Cerebellar nuclear complex (tissue), 1 donor: ENCODE measurements at places on chromosomes 5 and 9.

DNA sequence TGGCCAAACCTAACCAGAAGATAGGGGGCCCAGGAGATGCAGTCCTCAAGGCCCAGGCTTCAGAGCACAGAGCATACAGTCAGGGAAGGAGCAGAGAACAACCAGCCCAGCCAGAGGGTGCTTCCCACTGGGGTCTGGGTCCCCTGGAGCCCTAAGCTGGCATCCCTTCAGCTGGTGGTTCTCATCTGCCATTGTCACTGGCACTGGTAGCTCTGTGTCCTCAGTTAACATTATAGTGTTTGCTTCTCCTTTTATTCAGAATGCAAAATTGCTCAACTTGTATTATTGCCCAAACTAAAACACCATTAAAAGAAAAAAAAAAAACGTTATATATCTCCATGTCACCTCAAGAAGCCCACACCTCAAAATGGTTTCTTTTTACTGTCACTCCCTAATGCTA, 219.2 kb downstream of the ENC1 start:
- DNase-seq: no peak

- no peak for DNase-seq
Observed at GRCh38 chr5:144414202-144415029, 243.7 kb downstream of the KCTD16 start.

- no peak for DNase-seq
Observed at GRCh38 chr5:150454492-150455229, 5.1 kb upstream of the RPS14 start.

GRCh38 chr5:102578362-102578761, 79.6 kb upstream of the SLCO6A1 start:
- DNase-seq: no peak

GRCh38 chr9:117952581-117952980, 248.4 kb downstream of the TLR4 start:
- DNase-seq: no peak

DNA sequence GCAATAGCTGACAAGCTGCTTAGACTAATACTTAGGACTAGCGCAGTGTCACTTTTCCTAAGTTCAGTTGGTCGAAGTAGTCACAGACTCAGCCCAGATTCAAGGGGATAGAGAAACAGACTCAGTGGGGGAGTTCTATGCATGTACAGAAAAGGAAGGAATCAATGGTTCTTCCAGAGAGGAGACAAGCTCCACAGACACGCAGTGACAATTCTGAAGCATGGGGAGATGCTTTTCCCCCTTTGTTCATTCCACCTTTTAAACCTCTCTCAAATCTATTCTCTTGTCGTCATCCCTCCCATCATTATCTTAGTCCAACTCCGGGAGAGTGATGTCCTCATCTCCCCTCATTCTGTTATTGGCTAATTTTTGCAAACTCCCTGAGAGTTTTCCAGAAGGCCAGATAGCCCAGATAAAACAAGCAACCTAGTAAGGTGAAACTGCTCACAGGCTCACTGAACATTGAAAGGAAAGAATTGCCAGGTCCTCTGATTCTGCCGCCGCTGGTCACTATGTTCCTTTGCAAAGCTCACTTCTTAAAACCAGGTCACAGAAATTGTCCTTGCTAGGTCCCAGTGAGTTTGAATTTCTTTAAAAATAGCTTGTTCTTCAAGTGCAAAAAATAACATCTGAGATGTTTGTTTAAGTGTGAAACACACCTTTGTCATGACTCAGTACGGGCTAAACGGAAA, 13.4 kb upstream of the STRBP start:
- DNase-seq: no peak

DNA sequence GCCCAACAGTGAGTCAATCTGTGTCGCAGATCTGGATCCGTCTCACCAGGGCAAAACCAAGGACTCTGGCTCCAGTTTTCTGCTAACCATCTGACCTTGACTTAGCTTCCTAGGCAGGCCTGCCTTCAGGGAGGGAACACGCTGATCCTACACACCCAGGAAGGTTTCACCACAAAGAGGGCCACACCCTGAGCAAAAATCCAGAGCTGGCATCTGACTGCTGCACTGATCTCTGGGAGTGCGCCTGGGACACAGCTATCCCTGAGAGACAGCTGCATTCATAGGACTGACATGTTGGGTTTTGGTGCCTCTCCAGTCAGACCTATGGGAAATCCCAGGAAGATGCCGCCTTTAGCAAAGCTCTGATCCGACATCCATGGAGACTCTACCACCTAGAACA, 47.5 kb downstream of the CDK5RAP2 start:
- DNase-seq: no peak

- DNase-seq: no peak
Observed at GRCh38 chr9:526904-527591, 312.4 kb downstream of the DOCK8 start.

GRCh38 chr5:113256671-113257452, 177.9 kb downstream of the TSSK1B start:
- DNase-seq: no peak

DNA sequence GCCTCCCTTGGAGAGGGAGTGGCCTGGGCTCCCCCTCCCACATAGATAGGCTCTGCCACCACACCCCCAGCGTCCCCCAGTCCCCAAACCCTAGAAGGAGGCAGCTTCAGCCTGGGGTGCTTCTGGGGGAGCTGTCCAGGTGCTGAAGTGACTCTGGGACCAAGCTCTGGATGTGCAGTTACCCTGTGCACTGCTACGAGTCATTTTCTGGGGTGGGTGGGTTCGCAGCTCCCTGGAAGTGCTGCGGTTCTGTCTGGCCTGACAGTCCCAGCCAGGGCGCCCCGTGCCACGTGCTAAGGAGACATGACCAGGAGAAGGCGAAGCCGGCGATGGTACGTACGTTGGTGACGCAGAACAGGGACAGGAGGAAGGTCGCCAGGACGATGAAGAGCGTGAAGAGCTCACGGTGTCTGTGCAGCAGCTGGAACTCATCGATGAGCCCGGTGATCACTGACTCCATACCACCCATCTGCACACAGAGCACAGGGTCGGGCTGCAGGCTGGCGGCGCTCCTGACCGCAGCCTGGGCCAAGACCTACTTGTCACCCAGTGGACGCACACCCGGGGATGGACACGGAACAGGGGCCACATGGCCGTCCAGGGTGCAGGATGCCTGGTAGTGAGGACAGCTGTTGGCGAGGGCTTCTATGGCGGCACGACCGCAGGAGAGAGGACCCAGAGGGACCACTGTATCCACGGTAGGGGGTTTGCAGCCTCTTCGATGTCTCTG, 35.7 kb downstream of the SLC6A3 start:
- DNase-seq: no peak

DNA sequence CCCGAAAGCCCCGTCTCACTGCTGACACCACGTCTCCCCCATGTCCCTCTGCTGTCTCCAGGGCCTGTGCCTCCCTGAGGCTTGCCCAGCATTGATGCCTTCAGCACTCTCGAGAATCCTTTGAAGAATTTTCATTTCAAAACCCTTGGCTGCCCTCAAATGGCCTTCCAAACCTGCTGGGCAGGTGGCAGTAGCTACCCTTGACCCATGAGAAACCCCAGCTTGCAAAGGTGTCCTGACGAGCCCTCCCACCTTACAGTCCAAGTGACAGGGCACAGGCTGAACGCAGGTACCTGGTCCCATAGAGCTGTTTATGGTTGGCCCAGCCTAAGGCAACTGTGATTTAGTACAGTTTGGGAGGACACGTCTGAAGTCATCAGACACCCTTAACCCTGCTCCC, 97.2 kb upstream of the SPIN1 start:
- DNase-seq: no peak

DNA sequence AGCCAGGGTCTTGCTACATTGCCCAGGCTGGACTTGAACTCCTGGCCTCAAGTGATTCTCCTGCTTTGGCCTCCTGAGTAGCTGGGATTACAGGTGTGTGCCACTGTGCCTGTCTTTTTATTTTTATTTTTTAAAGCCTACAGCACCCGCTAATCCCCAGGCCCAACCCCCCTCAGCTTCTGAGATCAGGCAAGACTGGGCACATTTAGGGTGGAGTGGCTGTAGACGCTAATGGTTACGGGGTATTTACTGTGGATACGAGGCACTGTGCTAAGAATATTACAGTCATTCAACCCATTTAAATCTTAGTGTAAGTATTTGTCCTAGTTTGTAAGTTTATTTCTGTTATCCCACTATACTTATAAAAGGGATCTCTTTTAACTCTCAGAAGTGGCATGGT, 175.2 kb downstream of the FANCC start:
- no peak for DNase-seq

- no peak for DNase-seq
Observed at GRCh38 chr9:128399861-128400260, 20.8 kb upstream of the CERCAM start.

DNA sequence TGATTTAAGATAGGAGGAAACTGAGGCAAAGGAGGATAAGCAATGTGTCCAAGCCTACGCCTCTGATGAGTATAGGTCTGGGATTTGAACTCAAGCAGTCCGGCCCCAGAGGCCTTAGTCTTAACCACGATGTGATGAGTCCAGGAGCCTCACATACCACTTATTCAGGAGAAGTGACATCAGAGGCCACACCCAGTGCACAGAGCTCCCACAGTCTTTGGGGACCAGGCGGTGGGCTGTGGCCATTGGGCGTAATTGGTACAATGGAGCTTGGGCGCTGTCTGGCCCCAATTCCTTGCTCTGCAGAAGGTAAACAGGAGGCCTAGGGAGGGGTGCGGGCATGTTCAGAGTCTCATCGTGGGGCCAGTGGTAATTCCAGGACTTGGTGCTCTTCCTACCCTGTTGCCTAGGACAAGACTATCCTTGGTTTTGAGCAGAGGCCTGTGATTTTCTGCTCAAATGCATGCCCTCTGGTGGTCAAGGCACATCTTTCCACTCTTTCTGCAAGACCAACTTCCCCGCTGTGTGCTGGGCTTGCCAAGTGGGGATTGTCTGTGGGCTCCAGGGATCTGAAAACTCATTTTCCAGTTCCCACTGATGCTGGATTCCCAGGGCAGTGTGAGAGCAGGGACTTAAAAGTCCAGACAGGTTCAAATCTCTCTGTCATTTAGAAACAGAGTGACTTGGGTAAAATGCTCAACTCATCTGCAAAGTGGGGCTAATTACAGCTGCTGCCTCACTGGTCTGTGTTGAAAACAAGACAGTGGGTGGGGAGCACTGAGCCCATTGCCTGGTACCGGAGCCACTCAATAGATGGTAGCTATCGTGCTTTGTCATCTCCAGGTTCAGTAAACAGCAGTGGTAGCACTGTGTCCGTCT, 15.8 kb downstream of the NDST1 start:
- no peak for DNase-seq

GRCh38 chr9:133144904-133145851, 18.5 kb downstream of the GBGT1 start:
- no peak for DNase-seq

- DNase-seq: no peak
Observed at GRCh38 chr5:149747141-149747832, 17.2 kb downstream of the PPARGC1B start.

- DNase-seq: peak; percentile 13
Observed at GRCh38 chr5:61737964-61738340, 405.9 kb downstream of the ZSWIM6 start.

DNA sequence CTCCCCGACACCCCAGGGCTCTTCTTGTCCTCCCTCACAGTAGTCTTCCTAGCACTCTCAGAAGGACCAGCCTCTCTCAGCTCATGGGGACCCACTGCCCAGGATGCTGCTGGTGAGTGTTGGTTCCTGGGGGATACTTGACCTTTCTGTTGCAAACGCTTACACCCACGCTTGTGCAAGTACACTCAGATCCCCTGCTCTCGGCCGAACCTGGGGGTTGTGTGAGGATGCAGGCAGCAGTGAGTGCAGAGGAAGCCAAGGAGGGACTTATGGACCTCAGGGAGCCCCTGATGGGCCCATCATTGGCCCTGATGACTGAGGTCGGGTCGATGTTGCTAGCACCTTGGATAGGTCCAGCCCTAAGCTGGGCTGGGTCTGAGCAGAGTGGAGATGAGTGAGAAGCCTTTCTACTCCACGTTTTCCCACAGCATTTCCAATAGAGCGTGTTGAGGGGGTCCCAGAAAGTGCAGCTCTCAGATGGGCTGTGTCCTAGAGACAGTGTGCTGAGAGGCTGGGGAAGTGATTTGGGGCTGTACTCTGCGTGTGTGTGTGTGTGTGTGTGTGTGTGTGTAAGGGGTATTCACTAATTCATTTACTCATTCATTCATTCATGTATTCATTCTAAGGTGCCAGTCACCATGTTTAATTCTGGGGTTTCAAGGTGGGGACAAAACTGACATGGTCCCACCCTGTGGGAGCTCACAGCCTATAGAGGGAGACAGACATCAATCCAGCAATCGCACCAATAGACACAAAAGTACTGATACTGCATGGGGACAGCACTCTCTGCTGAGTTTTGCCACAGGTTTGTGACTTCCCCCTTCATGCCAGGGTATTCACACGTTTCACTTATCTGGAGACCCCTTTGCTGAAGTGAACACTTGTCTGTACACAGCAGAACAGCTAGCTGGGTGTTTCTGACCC, 25.2 kb upstream of the PITX1 start:
- DNase-seq: no peak

GRCh38 chr9:13358128-13358527, 78.6 kb upstream of the MPDZ start:
- DNase-seq: no peak

DNA sequence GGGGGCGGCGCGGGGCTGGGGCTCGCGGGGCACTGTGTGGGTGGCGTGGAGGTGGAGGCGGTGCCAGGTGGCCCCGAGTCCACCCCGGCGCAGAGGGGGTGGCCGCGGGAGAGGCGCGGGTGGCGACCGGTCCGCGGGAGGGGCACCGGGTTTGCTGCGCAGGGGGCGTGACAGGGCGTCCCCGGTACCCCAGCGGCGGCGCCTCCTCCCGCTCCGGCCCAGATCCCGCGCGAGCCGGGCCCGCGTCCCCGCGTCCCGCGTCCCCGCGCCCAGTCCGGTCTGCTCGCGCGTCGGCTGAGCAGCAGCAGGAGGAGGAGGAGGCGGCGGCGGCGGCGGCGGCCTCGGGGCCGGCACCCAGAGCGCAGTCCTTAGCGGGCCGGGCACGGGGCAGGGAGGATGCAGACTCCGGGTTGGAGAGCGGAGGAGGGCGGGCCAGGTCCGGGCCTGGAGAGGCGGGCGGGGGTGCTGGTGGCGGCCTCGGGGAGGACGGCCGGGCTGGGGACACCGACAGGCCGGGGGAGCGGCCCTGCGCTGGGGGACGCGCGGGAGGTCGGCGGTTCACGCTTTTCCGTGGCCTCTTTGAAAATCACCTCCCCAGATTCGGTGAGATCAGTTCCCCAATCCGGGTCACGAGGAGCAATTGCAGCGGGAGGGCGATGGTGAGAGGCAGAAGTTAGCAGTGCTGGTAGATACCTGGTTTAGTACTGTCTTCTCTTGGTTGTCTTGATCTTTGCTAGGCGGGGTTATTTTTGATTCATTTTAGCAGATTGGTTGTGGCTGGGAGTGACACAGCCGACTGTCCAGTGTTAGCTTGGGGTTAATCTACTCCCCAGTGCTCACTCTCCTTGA, 1.7 kb downstream of the TRIO start:
- no peak for DNase-seq

- DNase-seq: no peak
Observed at GRCh38 chr5:1930501-1930879, 47.8 kb upstream of the IRX4 start.
